ENCODE measurements at places on chromosomes 11 and 22.

GRCh38 chr11:30312243-30312642, 10.7 kb upstream of the ARL14EP start:
- DNase-seq = no peak

DNA sequence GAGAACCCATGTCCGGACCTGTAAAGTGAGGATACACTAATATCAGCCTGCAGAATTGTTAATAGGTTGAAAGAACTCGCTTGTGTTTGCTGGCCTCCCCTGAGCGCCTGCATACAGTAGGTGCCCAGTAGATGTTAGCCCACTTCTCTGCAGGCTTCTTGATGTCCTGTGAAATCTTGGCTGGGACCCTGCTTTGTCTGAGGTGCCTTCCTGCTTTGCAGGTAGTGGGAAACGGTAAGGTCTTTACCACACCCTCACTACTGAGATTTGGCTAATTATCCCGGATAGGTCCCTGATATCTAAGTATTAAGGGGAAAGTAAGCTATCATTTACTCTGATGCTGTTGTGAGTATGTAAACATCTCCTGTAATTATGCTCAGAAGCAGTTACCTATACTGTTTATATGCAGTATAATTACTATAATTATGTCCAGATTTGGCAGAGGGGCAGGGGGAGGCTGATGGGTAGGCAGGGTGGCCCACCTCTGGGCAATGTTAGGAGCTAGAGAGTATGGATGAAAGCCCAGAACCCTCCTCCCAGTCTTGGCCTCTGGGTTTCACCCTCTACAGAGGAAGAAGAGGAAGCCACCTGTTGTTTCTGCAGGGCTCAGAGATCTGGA, 1.2 kb upstream of the ARRB1 start:
- no peak for DNase-seq

- DNase-seq = no peak
Observed at GRCh38 chr22:37243402-37244113, 511 bp downstream of the RAC2 start.

DNA sequence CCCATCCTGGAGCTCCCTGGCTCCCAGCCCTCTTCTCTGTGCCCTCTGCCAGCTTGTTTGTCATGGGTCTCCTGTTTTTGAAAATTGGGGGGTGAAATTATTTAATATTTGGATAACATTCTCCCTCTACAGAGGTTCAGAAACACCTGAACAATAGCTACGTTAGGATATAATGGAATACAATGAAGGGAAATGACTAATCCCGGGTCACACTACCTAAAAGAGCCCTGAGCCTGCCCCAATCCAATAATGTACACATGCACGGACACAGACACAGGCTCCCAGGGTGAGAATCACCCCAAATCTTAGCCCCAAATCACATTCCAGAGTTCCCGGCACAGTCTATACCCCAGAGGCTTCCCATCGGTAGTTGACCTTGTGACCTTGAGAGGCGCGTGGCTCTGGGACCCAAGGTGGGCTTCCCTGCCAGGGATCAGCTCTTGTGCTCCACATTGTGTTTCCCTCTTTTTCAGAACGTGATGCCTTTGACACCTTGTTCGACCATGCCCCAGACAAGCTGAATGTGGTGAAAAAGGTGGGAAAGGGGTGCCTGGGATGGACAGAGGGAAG, 135.5 kb downstream of the PARVA start:
- DNase-seq = no peak

GRCh38 chr22:40289991-40290459, 56.3 kb upstream of the ADSL start:
- no peak for DNase-seq

GRCh38 chr22:35547987-35548721, 7.5 kb downstream of the RASD2 start:
- no peak for DNase-seq

DNA sequence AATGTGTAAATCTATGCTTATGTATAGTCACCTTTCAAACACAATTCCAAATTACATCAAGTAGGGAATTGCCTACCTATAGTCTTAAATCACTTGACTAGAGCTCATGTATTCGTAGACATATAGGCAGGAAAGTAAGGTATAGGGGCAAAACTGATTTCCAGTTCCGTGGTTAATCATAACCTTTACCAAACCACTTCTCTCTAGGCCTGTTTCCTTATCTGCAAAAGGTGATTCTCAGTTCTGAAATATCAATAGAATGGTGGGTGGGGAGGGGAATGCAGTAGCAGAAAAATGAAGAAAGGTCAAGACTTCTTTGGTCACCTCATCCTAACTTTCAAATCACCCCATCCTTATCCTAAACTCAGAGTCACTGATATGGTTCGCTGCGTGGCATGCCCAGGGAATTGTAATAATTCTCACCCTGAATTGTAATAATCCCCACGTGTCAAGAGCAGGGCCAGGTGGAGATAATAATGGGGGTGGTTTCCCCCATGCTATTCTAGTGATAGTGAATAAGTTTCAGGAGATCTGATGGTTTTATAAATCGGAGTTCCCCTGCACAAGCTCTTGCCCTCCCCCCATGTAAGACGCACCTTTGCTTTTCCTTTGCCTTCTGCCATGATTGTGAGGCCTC, 1.9 kb upstream of the ANO5 start:
- no peak for DNase-seq

DNA sequence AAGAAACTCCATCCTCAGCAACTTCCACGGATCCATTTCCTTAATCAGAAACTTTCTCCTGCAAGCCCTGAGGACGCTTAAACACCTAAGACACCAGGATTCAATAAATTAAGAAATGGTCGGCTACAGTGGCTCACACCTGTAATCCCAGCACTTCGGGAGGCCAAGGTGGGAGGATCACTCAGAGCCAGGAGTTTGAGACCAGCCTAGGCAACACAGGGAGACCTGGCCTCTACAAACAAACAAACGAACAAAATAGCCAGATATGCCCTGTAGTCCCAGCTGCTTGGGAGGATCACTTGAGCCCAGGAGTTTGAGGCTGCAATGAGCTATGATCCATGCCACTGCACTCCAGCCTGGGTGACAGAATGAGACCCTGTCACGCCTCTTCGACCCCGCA, 46.7 kb downstream of the RPUSD4 start:
- DNase-seq = no peak

- DNase-seq = no peak
Observed at GRCh38 chr22:48042621-48043395, 1280.4 kb downstream of the TBC1D22A start.

DNA sequence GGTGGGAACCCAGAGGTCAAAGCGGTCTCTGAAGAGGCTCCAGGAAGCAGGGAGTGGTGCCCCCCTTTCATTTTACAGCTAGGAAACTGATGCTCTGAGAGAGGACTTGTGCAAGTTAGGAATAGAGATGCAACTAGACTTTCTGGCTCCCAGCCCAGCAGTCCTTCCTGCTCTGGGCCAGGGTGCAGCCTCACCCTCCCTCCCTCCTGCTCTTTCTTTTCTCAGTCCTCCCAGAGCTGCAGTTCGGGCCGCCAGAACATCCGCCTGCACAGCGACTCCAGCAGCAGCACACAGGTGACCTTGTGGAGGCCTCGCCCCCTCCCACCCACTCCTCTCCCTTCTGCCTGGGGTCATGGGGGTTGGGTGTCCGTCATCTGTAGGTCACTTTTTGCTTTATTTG, 51.5 kb downstream of the LHFPL7 start:
- peak; percentile 25 for DNase-seq

DNA sequence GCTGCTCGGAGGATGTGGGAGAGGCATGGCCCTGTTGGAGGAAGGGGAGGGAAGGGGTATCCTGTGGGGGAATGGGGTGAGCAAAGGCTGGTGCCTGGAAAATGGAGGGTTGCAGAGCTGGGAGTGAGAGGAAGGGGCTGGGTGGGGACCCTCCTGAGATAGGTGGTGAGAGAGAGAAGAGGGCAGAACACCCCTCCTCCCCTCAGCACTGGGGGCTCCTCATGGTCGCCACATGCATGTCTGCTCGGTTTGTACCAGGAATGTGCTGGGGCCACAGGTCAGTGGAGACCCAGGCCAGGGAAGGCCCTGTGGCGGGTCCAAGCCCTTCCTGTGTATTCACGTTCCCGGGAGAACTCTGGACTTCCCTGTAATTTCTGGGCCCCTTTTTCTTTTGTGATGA, 27.8 kb upstream of the ACR start:
- DNase-seq = no peak

- DNase-seq = no peak
Observed at GRCh38 chr11:134086376-134086775, 17.5 kb downstream of the JAM3 start.

DNA sequence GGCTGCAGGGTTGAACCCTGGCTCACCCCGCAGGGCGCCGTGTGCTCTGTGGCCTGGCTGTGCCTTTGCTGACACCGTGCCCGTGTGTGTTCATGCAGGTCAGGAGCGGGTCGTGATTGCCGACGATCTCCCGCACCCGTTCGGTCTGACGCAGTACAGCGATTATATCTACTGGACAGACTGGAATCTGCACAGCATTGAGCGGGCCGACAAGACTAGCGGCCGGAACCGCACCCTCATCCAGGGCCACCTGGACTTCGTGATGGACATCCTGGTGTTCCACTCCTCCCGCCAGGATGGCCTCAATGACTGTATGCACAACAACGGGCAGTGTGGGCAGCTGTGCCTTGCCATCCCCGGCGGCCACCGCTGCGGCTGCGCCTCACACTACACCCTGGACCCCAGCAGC, 47.0 kb upstream of the PPP6R3 start:
- DNase-seq = no peak

- no peak for DNase-seq
Observed at GRCh38 chr11:60420015-60420414, 9.4 kb upstream of the MS4A5 start.

GRCh38 chr11:396948-397548, 3.0 kb downstream of the PKP3 start:
- peak; percentile 90 for DNase-seq

- DNase-seq = peak; percentile 0
Observed at GRCh38 chr11:49995565-49995964, 13.2 kb upstream of the OR4C12 start.

DNA sequence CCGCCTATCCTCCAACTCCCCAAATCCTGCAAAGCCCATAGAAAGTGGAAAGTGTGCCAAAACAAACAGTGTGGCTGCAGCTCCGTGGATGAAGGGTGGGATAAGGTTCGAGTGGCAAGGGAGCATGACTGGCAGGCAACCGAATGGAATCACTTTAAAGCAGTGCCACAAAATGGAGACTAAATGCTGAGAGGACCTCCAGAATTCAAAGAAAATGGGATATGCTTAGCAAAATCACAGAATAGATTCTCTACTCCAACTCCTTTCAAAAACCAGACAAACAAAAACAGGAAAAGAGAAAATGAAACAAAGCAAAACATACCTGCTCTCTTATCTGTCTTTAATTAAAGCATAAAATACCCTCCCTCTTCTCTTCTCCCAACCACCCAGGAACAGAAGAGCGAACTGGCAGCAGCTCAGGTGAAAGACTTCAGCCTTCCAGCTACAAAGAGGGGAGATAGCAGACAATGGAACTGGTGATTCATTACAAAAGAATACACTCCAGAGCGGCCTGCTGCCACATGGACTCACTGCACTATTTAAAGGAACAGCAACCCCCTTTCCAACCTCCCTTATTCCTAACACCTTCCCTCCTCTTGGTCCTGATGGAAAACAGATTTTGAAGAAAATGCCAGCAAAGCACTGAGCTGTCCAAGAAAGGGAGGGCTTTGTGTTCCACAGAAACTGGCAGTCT, 118.5 kb downstream of the APOL5 start:
- DNase-seq = peak; percentile 85

- DNase-seq = no peak
Observed at GRCh38 chr11:79396674-79397073, 44.2 kb downstream of the TENM4 start.
